T-helper 17 cell (primary cell): ENCODE measurements at places on chromosomes 4 and X.

GRCh38 chr4:47814618-47815295 lies 23.1 kb downstream of the CORIN start:
- no peak overlapping the region for H3K27ac ChIP-seq
- H3K36me3 ChIP-seq = no peaks in the 10 kb centered on the region
- DNase-seq = no peak
- no peak overlapping the region for H3K4me3 ChIP-seq
- no peaks in the 10 kb centered on the region for H3K4me1 ChIP-seq

DNA sequence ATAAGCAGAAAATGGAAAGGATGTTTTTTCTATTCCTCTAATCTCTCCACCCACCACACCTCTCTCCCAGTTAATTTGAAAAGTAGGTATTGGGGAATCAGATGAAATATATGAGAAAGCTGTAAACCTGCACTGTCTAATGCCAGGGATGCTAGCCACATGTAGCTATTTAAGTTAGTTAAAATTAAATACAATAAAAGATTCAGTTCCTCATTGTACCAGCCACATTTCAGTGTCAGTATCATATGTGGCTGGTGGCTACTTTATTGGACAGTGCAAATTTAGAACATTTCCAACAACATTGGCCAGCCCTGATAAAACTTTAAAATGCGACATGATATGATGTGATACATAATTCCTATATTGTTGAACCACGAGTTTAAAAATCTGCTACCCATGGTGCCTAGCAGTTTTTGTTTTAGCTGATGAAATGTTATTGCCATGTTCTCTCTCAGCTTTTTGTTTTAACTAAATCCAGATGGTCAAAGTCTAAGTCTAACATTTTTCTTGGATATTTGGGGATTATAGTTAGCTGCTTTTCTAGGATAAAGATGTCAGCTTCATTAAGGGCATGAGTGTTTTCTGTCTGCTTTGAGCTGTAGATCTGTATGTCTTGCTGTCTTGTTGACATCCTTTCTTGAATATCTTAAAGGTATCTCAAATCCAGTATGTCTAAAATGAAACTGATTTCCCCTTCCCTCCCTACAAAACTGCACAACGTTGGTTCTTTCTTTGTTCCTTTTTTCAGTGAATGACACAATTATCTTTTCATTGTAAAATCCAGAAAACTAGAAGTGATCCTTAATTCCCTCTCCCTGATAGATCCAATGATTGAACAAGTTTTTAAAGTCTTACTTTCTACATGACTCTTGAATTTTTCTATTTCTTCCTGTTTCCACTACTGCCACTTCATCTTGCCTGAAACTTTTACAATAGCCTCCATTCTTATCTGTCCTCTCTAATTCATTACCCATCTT lies 6.2 kb downstream of the ARFIP1 start:
- peaks cover 2% of the 10 kb centered on the region for H3K36me3 ChIP-seq
- DNase-seq = no peak
- peak overlapping the region; percentile 78 for H3K27ac ChIP-seq

DNA sequence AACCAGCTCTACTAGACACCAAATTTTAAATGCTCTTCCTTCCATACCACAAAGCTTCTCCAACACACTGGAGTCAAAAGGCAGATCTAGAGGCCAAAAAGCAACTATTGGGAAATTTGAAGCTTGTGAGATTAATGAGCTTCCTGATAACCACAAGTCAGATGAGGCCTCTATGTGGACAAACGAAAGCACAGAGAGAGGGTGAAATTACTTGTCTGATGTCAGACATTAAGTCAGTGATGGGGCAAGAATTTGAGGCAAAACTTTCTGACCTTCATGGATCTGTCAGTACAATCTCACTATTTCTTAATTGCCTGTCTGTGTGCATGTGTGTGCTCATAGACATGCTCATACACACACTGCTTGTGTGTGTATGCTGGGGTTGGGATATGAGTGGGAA lies 103.6 kb downstream of the GUCY2F start:
- no peaks in the 10 kb centered on the region for H3K4me1 ChIP-seq
- no peak for DNase-seq
- H3K36me3 ChIP-seq = no peaks in the 10 kb centered on the region
- no peak overlapping the region for H3K4me3 ChIP-seq
- peaks cover 11% of the 10 kb centered on the region for H3K27me3 ChIP-seq

GRCh38 chrX:69216446-69216845 lies 51.2 kb upstream of the PJA1 start:
- DNase-seq = no peak
- H3K4me1 ChIP-seq = no peaks in the 10 kb centered on the region
- no peak overlapping the region for H3K27ac ChIP-seq
- no peak overlapping the region for H3K4me3 ChIP-seq
- no peaks in the 10 kb centered on the region for H3K27me3 ChIP-seq

- H3K27me3 ChIP-seq = peaks cover 9% of the 10 kb centered on the region
- peaks cover 2% of the 10 kb centered on the region for H3K36me3 ChIP-seq
- no peak for DNase-seq
- H3K4me1 ChIP-seq = peaks cover 2% of the 10 kb centered on the region
- no peak overlapping the region for H3K4me3 ChIP-seq
Observed at GRCh38 chrX:153777261-153778090, 3.4 kb upstream of the SRPK3 start.

DNA sequence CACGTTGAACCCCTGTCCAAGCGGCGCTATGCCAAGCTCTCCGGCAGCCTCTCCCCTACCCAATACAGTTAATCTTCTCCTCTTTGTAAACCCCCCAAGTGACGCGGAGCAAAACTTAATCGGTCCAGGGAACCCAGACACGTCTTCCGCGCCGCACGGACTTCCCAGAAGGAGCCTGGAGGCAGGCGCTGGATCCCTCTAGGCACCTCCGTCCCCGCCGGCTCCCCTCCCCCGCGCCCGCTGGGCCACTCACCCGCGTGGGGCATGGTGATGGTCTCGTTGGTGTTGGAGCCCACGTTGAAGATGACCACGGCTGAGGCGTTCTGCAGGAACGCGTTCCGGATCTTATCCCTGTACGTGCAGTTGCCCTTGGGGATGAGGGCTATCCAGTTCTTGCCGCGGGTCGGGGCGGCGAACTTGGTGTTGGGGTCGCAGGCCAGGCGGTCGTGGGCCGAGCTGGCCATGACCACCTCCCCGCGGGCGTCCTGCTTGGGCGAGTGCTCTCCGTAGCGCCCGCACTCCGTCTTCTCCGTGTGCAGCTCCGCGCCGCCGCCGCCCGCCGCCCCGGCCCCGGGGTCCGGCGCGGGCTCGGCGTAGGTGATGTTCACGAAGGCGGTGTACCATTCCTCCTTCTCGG lies 1.1 kb downstream of the RNF150 start:
- H3K4me3 ChIP-seq = peak overlapping the region; percentile 81
- no peak for DNase-seq
- H3K27ac ChIP-seq = no peak overlapping the region
- peaks cover 11% of the 10 kb centered on the region for H3K4me1 ChIP-seq

GRCh38 chr4:147430111-147430510 lies 50.8 kb upstream of the EDNRA start:
- H3K27ac ChIP-seq = no peak overlapping the region
- DNase-seq = no peak
- no peaks in the 10 kb centered on the region for H3K4me1 ChIP-seq
- no peak overlapping the region for H3K4me3 ChIP-seq
- peaks cover 4% of the 10 kb centered on the region for H3K27me3 ChIP-seq
